Fibroblast of skin of back (primary cell): ENCODE measurements at places on chromosomes 6 and 20.

DNA sequence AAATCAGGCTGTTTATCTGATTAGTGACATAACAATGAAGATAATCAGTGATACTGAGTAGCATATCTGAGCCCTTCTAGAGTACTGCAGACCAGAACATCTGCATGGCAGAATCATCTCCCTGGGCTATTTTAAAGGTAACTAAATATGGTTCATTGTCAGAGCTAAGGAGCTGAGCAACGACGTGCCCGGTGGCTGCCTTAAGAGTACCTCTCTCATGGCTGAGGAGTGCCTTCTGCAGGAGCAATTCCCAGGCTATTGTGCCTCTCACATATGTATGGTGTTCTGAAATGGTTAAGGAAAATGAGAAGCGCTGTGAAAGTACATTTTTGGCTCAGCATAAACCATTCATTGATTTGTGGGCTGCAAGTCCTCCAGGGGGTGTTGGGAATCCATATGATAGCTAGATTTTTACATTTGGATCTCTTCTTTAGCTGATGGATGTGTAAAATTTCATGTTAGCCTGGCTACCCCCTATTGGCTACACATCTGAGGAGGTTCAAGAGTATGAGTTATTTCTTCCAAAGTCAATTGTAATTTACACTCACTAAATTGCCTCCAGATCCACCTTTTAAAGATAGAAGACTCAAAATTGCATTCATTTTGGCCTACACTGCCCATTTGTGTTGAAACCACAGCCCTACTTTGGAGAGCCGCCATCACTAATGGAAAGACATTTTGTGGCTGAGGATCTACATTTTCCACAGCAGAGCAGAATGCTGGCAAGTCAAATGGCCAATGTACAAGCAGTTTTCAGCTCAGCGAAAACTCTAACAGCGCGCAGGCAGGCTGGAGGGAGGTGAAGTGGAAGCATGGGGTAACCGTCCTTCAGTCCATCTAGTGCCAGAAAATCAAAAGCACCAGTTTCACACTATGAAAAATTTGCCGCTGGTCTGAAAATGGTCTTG is 198.0 kb downstream of the SIM1 start:
- no peak for DNase-seq

- DNase-seq, result no peak
These were observed 72.4 kb upstream of the TNFAIP3 start for GRCh38 chr6:137794516-137795201.

DNA sequence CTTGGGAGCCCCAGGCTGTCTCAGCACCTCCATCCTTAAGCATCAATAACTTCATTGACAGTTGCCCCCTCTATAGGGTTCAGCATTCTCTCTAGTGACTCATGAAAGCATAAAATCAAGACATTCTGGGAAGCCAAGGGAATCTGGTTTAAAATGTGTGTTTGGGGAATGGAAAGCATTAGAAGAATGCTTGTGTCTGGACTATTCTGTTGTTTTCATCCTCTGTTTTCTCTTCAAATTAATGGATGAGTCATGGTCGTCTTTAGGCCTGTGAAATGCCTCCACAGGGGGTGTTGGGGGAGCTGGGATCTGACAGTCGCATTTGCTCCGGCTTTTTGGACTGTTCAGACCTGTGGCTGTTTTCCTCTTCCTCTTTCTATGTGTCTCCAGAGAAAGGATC is 279.7 kb downstream of the CDC5L start:
- peak; percentile 99 for DNase-seq

DNA sequence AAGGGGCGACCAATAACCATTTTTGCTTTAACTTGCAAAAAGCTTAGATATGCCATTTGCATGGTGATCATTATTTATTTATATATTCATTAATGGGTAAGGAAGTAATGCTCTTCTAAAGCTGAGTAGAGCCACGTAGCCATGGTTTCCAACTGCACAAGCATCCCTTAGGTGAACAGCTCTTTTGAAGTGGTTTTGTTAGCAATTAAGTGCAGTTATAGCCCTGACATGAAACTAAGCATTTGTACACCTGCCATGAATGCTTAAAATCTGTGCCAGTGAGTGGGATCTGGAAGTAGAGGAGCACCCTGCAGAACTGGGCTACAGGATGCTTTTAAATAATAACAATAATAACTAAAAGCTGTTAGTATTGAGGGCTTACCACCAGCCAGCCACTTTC is 19.1 kb downstream of the TRAF3IP2 start:
- DNase-seq, result no peak

- no peak for DNase-seq
These were observed 92.3 kb upstream of the CARMIL1 start for GRCh38 chr6:25186919-25187318.

GRCh38 chr6:77461796-77462195 is 1.5 kb downstream of the HTR1B start:
- no peak for DNase-seq
